ENCODE measurements at places on chromosomes 5 and 9.

DNA sequence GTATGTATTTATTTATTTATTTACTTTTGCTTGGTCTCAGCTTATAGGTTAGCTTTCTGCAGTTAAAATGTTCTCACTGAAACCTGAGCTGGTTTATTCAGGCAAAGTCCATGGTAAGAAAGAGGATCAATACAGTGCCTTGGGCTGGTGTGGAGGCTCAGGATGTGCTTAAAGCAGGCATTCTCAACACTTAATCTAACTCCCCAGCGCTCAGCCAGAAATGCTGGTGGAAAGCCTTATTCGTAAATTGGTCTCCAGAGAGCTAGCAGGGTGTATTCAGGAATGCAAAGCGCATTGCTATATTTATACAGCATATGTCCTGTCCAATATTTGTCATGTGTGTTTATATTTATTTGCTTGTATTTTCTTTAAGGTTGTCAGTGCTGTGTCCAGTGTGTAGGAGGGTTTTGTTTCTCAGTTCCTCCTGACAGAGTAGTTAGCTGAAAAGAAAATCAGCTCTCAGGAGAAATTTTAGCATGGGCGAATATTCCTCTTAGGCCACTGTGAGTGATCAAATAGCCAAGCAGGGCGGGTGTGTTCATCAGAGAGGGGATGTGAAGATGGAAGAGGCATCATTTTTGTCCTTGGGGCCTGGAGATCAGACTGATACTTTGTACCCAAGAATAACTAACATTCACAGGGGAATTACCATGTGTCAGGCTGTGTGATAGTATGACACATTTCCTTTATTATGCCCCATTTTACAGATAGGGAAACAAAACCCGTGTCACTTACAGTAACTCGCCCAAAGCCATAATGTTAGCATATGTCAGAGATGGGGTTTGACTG, 65.8 kb downstream of the DOCK2 start:
- no peak for DNase-seq

DNA sequence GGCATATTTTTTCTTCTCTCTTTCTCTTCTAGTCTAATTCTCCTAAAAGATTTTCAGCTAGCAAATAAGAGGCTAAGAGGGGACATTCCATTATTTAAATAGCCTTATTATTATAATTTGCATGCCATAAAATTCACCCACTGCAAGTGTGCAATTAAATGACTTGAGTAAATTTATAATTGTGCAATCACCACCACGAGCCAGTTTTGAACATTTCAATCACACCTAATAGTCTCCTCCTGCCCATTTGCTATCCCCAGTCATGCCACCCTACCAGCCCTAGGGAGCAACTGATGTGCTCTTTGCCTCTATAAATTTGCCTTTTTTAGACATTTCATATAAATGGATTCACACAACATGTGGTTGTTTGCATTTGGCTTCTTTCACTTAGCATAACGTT, 12.0 kb upstream of the SLC36A2 start:
- no peak for DNase-seq

- no peak for DNase-seq
Measured at GRCh38 chr5:139017624-139018023, 142.5 kb upstream of the LRRTM2 start.

GRCh38 chr9:35882263-35882848, 12.2 kb upstream of the OR13J1 start:
- DNase-seq: peak; percentile 33

DNA sequence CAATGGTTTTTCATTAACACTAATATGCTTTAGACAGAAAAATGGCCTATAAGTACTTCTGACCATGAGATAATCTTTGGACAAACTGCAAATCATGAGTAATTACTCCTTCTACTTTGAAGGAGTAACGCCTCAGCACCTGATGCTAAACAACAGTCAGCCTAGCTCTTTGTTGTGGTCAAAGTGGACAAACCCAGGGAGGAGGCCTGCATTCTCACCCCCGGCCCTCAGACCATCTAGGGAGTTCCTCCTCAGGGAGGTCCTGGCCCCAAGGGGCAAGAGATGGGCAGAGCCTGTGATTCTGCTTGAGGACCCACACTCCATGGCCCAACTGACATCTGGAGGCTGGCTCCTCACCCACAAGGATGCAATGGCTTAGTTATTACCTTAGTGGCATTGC, 48.2 kb upstream of the ANGPTL2 start:
- DNase-seq: no peak

GRCh38 chr5:133220851-133221674, 169.2 kb downstream of the HSPA4 start:
- no peak for DNase-seq

GRCh38 chr5:132228241-132229035, 785 bp upstream of the P4HA2 start:
- no peak for DNase-seq

- DNase-seq: peak; percentile 49
Measured at GRCh38 chr5:93621327-93621798, 38.3 kb downstream of the NR2F1 start.

GRCh38 chr9:114311571-114312512, 11.1 kb upstream of the ORM1 start:
- no peak for DNase-seq

DNA sequence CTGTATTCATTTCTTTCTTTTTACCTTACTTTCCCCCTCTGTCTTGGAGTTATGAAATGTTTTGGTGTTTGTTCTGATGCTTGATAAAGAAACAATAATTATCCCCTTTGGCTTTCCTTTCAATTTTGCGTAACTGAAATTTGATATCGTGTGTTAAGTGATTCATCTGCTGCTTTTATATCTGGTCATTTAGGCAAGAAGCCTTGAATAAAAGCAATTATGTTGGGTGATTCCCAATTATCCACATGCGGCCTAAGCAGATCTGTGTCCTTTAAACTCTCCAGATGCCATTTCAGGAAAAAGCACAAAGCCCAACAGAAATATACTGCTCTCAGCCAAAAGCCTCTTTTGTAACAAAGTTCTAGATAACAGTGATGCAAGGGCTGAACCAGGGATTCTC, 92.8 kb downstream of the TAF11L14 start:
- no peak for DNase-seq

DNA sequence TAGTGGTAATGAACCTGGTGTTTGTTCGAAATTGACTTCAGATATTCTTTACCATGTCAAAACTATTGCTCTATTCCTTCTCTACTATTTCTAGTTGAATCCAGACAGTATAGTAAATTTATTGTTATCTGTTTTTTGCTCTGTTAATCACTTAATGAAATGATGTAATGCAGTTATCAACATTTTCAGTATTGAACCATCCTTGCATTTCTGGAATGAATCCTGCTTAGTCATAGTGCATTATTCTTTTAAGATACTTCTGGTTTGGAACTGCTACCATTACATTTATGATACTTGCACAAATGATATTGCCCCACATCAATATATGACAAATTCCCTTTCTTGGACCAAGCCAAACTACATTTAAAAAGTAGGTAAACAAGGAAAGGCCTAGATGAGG, 554.0 kb upstream of the KLF4 start:
- DNase-seq: no peak

DNA sequence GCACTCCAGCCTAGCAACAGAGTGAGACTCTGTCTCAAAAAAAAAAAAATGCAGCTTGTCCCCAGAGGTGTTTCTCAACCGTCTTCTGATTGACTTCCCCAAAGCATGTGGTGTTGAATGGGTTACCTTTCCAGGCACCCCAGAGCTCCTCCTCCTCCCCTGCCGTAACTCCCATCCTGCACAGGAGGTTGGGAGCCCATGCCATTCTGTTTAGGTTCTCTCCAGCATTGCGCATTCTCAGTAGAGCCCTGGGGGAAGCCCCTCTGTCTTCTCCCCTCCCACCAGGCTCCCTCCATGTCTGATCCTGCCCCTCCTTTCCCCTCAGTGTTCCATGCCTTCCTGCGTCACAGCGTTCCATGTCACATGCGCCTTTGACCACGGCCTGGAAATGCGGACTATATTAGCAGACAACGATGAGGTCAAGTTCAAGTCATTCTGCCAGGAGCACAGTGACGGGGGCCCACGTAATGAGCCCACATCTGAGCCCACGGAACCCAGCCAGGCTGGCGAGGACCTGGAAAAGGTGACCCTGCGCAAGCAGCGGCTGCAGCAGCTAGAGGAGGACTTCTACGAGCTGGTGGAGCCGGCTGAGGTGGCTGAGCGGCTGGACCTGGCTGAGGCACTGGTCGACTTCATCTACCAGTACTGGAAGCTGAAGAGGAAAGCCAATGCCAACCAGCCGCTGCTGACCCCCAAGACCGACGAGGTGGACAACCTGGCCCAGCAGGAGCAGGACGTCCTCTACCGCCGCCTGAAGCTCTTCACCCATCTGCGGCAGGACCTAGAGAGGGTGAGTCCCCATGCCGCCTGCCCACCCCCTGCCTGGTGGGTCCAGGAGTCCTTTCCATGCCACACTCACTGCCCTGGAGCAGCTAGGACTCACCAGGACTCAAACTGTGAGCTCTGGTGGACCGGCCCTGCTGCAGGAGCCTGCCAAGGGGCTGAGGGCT, 40.6 kb downstream of the JADE2 start:
- no peak for DNase-seq

DNA sequence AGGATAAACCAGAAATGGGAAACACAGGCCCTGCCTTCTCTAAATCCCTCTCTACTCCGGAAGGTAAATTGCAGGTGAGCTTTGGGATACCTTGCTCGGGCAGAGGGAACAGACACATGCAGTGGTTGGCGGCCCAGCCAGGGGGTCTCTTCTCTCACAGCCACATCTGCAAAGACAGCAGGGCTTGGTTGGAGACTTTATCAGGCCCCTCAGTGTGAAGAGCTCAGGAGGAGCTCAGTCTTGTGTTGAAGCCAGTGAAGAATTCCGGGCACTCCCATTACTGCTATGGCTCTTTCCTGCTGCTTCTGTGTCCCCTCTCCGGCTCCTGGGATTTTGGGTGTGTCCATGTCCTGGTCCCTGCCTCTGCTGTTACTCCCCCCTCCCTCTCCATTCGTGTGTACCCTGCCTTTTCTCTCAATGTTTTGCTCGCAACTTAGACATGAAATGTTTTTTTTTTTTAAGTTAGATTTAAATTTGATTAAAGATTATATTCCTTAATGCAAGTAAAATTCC, 99.8 kb downstream of the TRIO start:
- no peak for DNase-seq

- no peak for DNase-seq
Measured at GRCh38 chr9:71733176-71733575, 35.1 kb downstream of the CEMIP2 start.

DNA sequence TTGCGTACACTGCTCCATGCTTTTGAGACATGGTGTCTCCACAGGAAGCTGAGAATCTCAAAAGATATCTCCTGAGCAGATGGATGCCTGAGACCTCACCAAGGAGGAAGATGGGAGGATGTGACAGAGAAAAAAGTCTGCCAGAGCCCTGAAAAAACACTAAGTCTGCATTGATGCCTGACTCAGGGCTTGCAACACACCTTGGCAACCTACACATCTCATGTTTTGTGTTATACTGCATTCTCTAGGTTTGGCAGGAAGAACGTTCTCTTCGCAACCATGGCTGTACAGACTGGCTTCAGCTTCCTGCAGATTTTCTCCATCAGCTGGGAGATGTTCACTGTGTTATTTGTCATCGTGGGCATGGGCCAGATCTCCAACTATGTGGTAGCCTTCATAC, 19.2 kb downstream of the SLC22A4 start:
- no peak for DNase-seq

DNA sequence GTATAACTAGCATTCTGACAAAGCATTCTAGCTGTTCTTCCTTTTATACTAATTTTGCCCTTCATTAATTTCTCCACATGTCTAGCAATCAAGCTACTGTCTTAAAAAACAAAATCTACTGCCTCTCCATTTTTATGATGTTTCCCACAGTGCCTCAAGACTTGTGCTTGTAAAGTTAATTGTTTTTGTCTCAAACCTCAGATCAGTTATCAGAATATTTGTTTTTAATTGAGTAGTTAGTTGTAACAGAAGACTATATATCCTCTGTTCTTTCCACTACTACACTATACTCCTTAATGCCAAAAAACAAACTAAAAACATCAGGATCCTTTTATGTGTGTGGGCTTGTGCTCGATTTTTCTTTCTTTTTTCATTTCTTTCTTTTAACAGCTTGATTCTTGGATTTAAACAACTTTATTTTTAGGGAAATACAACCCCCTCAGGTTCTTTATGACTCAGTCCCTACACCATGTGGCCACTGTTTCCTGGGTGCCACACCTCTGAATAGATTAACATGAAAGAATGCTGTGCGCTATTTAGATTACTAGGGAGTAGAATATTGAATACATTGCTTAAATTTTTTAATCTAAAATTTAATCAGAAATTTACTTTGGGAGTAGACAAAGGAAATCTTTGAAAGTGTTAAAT, 1.2 kb downstream of the ASPN start:
- DNase-seq: no peak

DNA sequence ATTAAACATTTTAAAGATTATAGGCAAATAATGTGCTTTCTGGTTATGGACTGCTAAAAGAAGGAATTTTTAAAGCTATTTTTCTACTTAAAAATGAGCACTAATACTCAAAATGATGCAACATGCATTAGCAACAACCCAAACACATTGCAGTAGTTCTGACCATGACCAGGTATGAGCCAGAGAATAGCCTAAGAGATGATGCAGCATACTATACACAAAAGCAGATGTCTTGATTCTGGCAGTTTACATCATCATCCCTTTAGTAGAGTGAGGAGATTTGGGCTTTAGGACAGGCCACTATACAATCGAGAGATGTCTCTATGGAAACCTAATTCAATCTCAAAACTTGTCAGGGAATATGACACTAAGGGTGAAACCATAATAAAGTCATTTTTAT, 307.1 kb downstream of the PRR16 start:
- no peak for DNase-seq

- no peak for DNase-seq
Measured at GRCh38 chr9:13552606-13553215, 273.2 kb upstream of the MPDZ start.

DNA sequence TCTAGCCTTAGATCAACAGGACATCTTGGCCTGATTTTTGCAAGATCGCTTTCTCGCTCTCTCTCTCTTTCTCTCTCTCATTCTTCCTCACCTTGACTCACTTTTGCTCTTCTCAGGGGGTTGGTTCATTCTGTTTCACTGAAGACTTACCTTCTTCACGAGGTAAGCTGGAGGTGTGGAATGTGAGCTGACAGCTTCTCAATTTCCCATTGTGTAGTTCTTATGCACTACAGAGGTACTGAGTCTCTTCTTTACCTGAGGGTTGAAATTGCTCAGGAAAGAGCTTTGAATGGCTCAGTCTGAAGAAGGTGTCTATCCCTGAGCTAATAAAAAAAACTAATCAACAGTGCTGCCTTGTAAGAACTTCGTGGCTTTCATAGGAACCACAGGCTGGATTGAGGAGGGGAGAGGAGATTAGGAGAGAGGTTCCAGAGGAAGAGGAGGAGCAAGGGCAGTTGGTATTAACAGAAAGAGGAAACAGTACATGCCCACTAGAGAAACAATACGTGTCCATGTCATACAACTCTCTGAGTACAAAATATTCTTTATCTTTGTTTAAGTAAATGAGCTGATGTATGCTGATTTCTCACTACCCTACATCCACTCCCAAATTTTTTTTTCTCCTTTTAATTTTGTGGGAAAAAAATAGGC, 192.2 kb downstream of the TMEM167A start:
- no peak for DNase-seq
